ENCODE measurements at places on chromosomes 2 and 18.

DNA sequence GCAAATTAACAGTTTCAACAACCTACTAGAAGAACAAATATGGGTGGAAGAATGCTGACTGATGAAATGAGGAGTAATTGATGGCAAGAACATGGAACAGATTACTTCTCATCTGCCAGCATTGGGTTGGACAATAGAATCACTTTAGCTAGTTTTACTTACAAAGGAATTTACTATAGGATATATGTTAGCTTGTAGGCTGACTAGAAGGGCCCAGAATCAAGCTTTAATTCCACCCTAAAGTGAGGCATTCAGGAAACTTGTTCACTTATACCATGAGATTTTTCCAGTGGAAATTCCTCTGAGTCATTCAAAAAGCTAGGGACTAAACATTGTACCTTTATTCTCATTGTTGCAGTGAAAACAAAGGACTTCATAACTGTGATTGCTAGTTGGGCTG lies 5.0 kb upstream of the ZSWIM2 start:
- DNase-seq = no peak

DNA sequence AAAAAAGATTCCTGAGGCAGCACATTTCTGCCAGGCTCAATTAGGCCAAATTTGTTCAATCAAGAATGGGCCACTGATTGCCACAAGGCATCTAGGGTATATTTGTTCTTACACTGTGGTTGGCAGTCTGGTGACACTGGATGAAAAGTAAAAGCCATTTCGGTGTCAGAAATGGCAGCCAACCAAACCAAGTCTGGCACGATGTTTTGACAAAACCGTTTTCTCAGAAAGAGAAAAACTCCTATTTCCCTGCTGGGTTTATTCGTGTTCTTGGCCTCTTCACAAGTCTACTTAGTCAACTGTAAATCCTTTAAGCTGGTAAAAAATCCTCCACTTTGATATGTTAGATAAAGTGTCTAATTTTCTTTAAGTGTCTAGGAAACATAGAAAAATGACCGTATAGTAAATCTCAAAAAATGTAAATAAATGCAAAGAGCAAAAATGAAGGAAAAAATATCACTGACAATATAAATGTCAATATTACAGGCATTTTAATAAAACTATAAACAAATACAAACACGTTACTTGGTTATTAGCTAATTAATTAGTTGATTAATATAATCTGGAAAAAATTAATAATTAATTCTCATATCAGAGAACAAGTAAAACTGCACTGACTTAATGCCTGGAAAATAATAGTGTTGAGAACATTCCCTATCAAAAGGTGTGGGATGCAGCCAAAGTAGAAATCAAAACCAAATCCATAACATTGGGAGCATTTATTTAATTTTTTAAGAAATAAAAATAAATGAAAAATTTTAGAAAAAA lies 182.0 kb upstream of the ZNF804A start:
- no peak for DNase-seq

DNA sequence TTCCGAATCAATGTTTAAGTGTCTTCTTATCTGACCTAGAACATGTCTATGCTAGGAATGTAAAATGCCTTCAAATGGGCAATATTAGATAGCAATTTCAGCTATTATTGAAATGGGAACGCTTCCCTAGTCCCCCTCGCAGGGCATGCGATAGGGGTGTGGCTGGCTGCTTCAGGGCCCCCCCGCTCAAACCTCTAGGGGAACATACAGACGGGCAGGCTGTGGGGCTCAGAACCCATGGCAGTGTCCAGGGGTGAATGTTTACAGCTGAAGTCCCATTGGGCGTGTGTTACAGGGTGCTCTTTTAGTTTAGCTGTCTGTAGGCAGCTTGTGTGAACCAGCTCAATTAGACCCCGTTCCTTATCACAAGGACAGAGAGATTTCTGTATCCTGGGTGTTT lies 315.9 kb downstream of the DSEL start:
- DNase-seq = no peak

- no peak for DNase-seq
Observed at GRCh38 chr2:239266434-239266766, 134.4 kb downstream of the HDAC4 start.

GRCh38 chr18:48775372-48776155 lies 175.2 kb downstream of the SMAD7 start:
- DNase-seq = no peak

- DNase-seq = no peak
Observed at GRCh38 chr2:199862788-199863187, 11.8 kb upstream of the FTCDNL1 start.

DNA sequence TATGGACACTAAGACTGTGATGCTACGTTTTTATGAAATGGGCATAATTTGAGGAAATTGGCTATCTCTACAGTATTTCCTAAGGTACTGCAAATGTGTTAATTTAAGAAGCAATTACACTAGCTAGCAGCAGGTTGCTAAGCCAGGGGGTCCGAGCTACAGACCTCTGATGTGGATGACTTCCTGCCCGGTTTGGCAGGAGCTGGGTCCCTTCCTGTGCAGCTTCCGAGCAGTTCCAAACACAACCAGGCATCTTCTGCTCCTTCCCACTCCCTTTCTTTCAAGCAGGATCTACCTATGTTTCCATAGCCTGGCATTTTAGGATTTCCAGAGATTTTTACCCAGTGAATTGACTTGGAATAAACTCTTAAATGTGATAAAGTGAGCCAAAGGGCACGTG lies 55.7 kb downstream of the SCN2A start:
- no peak for DNase-seq

DNA sequence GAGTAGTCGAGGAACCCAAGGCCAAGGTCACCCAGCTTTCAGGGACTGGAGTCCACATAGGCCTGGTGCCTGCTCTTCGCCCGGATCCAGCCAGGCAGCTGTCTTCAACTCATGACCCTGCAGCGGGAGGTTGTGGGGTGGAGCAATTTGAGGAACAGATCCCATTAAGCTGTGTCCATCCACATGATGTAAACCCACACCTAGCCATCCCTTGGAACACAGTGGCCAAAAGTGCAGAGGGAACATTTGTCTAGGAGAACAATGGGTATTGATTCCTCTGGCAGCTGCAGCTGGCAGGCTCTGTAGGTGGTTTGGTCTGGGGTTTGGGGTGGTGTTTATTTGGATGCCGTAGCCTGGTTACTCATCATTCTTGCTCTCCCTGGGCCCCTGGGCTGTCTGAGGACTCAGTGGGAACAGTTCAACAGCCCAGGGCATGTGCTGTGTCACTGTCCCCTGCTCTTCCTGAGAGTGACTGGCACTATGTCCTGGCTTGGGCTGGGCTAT lies 99.4 kb downstream of the TFCP2L1 start:
- DNase-seq = peak; percentile 70

- DNase-seq = no peak
Observed at GRCh38 chr2:236256366-236256985, 7.7 kb downstream of the ASB18 start.
